SK-MEL-5 (cell line): ENCODE measurements at places on chromosomes 3 and 15. TPM values are rescaled to one million over a fixed set of nuclear protein-coding genes. Genes with fewer than 3 reads are reported as not detected.

- peak; percentile 43 for DNase-seq
Measured at GRCh38 chr3:100426067-100426682, 24.8 kb downstream of the LNP1 start.

GRCh38 chr3:156311431-156311830, 191.1 kb downstream of the KCNAB1 start:
- DNase-seq = no peak

DNA sequence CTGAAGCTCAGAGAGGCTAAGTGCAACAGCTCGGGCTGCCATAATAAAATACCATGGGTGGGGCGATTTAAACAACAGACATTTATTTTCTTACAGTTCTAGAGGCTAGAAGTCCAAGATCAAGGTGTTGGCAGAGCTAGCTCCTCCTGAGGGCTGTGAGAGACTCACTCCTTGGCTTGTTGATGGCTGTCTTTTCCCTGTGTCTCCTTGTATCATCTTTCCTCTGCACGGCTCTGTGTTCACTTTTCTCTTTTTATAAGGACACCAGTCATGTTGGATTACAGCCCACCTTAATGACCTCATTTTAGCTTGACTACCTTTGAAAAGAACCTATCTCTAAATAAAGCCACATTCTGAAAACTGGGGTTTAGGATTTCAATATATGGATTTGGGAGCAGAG, 129.7 kb downstream of the RPL22L1 start:
- no peak for DNase-seq

GRCh38 chr3:160003520-160004128, 15.0 kb downstream of the IL12A start:
- DNase-seq = peak; percentile 80

TMC3 gene
- total RNA-seq = not detected in 2 replicates
